ENCODE measurements at places on chromosomes 5 and 9.
A peak's percentile ranks its signal among the peaks of the same experiment; 100 is the strongest.

DNA sequence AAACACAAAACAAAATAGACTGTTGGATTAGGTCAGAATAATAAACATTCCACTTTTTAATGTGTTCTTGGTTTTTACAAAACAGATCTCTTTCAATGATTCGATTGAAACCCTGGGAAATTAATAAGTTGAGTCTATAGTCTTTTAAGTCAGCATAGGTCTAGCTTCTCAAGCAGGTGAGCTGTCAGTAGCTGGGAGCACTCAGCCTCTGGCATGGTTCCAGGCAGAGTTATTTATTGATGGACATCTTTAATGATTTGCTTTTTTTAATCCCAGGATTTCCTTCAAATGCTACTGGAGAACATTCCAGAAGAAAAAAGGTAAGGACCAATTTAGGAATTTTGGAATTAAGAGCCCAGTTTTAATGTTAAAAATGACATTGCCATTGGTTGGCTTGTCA lies 241.0 kb downstream of the AOPEP start:
- no peak for DNase-seq

- DNase-seq, result no peak
Observed at GRCh38 chr5:112018846-112019245, 261.9 kb upstream of the NREP start.

- DNase-seq, result peak; percentile 72
Observed at GRCh38 chr9:34633851-34634550, 3.6 kb downstream of the SIGMAR1 start.

GRCh38 chr5:581941-582340 lies 30.2 kb upstream of the CEP72 start:
- DNase-seq, result no peak

DNA sequence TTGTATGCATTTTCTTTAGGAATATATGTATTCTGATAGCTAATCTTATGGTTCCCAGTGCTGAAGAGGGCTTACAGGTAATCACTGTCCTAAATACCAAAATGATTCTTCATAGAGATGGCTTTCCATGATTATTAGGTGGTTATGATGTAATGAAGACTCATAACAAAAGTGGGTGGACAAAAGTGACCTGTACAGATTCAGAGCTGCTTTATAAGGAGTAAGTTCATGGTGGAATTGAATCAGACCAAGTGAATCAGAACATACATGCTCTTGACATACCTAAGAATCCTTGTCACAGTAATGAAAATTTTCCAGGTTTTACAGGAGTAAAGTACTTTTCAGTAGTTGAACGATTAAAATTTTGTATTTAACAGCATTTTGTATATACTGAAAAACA lies 105.6 kb downstream of the NIPBL start:
- DNase-seq, result no peak

GRCh38 chr9:99350461-99350860 lies 128.4 kb downstream of the SEC61B start:
- DNase-seq, result no peak

DNA sequence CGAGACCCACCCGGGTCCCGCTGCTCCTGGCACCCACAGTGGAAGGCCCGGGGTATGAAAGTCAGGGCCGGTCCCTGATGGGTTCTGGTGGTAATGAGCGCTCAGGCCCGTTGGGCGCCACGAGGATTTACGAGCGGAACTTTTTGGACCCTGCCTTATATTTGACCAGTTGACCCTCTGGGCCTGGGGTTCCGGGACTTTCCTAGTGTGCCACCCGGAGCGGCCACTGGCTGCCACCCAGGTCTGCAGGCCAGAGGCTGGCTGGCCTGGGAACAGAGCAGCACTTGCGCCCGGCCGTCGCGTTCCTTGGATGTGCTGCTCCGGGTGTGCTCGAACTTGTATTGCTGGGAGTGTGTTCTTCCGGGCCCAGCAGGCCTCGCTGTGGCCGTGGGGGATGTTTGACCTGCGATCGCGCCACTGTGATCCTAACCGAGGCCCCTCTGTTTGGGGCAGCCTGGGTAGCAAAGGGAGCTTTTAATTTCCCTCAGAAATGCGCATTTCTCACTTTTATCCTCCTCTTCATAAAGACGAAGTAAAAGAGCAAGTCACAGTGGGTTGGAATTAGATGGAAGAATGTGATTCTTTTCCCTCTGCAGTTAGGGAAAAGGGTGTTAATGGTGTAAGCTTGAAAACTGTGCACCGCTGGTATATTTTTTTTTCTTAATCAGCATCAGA lies 1.2 kb downstream of the F2RL1 start:
- DNase-seq, result no peak

- DNase-seq, result no peak
Observed at GRCh38 chr5:53473633-53474032, 6.8 kb upstream of the FST start.

DNA sequence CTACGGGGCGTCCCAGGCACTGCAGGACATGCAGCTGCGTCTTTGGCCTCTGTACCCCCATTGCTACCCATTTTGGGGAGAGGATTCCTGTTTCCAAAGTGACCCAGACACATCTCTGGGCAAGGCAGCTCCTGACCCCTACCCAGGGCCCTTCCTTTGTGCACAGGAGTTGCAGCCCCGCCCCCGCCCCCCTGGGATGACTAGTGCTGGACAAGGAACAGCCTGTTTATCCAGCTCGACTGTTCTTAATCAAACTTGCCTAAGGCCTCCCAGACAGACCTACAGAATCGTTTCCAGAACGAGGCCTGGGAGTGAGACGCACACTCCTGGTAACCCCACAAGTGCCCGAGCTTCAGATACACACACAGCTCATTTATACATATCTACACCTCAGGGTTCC lies 13.2 kb downstream of the DIPK1B start:
- DNase-seq, result no peak

GRCh38 chr9:91921371-91921770 lies 28.7 kb downstream of the ROR2 start:
- no peak for DNase-seq

DNA sequence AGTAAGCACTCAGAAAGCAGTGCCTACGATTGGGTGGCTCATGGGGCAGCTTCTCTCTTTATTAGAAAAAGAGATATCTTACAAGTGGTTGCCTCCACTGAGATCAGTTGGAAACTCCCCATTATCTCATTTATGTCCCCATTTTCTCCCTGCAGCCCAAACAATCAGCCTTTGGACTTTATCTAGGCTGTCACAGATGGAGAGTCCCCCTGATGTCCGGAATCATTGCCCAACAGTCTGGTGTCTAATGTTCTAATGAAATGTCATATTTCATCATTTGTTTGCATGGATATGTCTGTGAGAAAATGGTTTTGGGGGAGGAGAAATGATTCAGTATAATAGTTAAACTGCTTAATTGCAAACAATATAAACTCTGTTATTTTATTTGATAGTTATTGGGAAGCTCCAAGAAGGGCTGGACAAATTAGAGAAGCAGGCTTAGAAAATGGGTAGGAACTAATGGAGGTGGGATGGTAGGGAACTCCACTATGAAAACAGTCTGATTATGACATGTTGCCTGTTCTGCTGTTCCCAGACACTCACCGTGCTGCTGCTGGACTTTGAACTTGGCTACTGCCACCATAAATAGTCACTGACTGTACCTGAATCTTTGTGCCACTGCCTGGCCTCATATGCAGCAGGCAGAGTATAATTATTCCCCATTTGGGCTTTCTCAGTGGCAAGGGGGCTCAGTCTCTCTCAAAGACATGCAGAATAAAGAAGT lies 38.3 kb upstream of the SMAD5 start:
- no peak for DNase-seq

DNA sequence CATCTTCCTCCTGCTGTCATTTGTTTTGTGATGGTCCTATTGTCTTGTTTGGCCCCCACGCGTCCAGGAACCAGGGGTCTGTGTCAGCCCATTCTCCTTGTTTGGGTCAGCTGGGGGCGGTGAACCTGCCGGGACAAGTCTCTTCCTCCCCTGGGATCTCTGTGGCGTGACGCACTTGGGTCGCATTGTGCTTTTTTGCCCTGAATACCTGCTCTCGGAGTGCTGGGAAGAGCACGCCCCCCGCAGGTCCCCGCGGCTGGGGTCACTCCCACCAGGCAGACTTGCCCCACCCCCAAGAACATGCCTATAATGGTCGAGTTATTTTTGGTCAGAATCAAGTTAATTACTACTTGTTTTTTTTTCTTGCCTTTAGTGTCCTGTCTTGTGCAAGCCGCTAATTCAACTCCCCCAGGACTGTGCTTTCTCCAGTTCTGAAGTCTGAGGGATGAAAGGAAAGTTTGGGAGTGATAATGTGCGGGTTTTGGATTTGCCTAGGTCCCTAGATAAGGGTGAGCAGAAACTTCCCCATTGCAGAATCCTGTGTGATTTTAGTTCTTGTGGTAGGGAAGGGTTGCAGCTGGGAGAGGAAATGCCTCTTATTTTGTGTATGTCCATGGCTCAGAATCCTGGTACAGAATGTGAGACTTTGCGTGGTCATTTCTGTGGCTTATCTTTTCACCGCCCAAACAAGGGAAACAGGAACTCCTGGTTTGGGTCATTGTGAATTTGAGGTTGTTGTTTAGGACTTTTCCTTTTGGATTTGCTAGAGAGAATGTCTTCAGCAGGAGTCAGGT lies 789 bp downstream of the ACER2 start:
- DNase-seq, result peak; percentile 46

GRCh38 chr5:122880749-122881148 lies 35.3 kb downstream of the SNX24 start:
- DNase-seq, result no peak

DNA sequence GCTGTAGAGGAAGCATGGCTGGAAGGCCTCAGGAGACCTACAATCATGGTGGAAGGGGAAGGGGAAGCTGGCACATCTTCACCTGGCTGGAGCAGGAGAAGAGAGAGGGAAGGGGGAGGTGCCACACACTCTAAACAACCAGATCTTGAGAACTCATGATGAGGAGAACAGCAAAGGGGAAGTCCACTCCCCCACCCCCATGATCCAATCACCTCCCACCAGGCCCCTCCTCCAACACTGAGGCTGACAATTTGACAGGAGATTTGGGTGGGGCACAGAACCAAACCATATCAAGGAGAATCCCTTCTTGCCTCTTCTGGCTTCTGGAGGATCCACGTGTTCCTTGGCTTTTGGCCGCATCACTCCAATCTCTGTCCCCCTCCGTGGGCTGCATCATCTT lies 13.1 kb upstream of the CMBL start:
- no peak for DNase-seq

DNA sequence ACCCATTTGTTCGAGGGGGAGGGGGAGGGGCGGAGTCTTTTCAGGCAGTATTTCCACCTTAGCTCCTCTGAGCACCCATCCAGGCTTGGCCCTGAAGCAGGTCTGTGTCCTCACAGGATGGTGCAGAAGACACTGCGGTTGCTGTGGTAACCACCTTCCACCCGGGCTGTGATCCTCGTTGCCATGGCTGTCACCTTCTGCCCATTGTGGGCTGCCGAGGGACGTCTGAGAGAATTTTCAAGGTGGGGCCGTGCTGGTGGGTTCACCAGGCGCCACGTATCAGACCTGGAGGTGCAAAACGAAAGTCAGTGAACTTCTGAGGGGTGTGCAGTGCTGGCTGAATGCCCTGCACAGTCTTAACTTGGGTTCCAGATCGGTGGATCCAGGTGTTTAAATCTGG lies 26.7 kb downstream of the POLR1E start:
- DNase-seq, result no peak

GRCh38 chr9:31321256-31321655 lies 1063.2 kb upstream of the ACO1 start:
- DNase-seq, result no peak

DNA sequence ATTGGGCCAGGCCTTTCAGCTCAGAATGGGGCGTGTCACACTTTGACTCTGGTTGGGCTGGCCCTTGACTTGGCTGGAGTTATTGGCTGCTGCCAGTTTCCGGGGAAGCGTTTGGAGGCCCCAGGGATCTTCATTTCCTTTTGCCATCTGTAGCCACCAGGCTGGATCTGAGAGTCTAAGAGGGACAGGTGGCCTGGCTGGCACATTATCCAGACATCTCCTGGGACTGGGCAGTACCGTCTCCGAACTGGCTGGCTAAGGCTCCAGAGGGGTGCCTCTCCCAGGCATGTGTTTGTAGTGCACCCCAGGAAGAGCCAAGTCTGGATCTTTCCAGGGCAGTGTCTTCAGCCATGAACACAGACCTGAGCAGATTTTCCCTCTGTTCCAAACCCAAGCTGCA lies 9.7 kb upstream of the JADE2 start:
- DNase-seq, result no peak

DNA sequence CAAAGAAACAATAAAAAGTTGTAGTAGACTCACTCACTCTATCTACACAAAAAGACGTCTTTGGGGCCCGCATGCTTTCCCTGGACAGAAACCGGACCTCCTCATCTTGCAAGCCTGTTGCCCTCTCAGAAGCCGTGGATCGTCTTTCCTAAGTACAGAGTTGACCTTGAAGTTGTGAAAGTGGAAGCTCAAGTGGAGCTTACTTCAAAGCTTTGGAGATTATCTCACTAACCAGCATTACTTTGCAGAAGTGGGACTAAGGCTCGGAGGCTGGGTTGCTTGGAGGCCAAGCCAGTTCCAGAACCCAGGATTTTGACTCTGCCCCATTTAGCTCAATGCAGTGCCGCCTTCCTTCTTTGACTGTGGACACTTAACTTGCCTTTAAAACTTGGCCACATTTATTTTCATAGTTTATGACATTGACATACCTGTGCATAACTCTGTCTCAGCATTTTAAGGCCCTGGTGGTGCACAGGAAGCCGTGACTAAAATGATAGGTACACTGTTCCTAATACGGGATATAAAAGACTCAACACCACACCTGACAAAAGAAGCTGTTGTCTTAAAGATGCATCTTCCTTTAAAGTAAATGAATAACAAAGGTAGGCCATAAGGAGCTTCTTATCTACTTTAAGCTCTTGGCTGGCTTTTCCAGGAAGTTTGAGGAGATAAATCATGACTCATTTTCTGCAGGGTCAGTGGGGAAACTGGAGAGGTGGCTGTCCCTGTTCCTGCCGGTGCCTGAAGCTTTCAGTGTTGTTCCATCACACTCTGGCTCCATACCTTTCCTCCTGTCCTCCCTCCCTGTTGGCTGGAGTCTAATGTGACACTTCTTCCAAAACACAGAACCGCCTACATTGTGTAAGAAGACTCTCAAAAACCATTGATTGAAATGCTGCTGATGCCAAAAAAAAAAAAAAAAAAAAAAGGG lies 10.7 kb downstream of the SLC25A25 start:
- DNase-seq, result no peak

GRCh38 chr5:170903075-170903474 lies 41.3 kb downstream of the RANBP17 start:
- no peak for DNase-seq

DNA sequence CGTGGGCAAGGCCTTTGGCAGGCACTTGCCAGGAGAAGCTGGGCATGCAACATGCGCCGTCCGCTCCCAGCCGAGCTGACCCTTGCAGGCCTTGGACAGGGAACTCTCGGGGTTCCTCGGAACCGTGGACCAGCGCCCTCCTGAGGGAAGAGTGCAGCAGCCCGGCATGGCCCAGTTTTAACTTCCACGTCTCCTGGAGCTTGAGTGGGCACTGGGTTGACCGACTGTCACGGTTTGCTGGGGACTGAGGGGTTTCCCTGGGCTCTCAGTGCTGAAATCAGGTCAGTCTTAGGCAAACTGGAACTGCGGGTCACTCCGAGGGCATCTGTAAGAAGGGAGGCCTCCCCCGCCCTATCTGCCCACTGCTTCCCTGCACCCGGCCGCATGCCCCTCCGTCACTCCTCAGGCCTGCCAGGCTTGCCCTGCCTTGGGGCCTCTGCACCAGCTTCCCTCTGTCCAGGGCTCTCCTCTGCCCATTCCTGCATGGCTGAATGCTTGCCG lies 87.0 kb upstream of the PHYKPL start:
- no peak for DNase-seq

- DNase-seq, result no peak
Observed at GRCh38 chr5:30384171-30384570, 809.3 kb upstream of the CDH6 start.

- DNase-seq, result no peak
Observed at GRCh38 chr5:128062172-128062746, 21.3 kb upstream of the SLC12A2 start.

All from NCI-H2081 (cell line).